ENCODE measurements at places on chromosomes 16 and 17.
A peak's percentile ranks its signal among the peaks of the same experiment; 100 is the strongest.

- no peak for DNase-seq
These were observed 439.1 kb downstream of the XYLT1 start for GRCh38 chr16:17031484-17032268.

GRCh38 chr17:64773836-64774761 lies 112.0 kb upstream of the SMURF2 start:
- DNase-seq = peak; percentile 47

DNA sequence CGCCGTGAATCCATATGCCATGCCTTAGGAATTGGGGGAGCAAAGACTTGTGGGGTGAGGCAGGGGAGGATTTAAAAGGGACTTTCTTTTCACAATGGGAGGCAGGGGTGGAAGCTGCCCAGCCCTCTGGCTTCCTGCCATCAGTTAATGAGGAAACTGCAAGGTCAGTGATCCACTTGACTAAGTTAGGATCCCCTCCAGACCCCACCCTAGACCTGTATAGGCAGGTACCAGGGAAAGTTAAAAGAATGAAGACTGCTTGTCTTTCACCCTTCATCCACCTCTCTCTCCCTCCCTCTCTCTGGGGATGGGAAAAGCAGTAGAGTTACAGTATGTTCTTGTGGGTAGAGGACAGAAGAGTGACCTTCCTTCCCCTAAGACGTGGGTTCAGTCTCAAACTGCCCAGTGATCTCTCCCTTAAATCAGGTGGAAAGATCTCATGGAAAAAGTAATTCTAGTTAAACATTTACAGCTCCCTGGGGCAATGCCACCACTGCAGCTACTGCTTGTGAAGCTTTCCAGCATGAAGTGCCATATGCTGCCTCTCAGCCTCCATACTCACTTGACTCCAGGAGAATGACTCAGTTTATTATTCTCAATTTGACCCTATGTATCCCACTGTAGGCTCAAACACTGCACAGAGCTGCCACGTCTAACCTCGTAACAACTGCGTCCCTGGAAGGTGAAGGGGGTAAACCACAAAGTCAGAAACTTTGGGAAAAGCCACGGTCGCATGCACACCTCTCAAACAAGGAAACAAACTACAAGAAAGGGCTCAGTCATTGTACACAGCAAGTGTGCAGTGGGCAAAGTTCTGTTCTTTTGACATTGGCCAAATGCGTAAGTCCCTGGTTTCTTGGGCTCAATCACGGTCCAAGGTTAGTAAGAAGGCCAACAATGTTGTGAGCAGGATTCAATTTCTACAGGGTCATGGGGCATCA lies 1.2 kb downstream of the COA3 start:
- no peak for DNase-seq

- no peak for DNase-seq
These were observed 113.7 kb downstream of the IRX5 start for GRCh38 chr16:55044201-55044975.

GRCh38 chr17:58378733-58379510 lies 26.9 kb upstream of the SUPT4H1 start:
- DNase-seq = no peak

DNA sequence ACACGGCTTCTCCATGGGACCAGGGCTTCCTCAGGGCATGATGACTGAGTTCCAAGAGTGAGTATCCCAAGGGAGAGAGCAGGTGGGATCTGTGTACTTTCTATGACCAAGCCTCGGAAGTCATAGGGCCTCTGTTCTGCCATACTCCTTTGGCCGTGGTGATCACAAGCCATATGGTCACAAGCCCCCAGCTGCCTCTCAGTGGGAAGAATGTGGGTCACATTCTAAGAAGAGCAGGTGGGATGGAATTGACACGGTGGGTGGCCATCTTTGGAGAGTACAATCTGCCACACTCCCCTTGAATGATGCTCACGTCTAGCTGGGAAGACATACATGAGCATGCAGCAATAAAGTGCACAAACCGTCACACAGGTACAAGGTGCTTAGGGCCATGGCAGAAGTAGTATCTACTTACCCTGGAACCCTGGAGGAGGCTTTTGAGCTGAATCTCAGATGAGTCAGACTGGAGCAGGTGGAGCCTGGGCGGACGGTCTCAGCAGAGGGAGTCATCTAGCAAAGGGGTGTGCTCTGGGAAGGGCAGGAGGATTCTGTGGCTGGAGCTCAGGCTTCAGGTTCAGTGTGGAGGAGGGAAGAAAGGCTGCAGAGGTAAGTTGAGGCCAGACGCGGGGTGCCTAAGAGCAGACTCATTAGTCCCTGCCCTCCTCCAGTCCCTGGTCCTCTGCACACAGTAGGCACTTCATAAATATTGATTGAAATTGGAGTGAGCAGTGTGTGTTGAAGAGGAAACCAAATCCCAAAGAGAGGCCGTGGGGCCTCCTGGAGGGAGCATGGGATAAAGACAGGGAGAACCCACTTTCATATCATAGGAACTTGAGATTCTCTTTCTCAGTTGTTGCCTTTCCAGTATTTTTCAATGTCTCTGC lies 26.6 kb downstream of the GOSR2 start:
- peak; percentile 16 for DNase-seq

All from AG08395 (cell line).